Caki2 (cell line): ENCODE measurements at places on chromosomes 7 and 10.

- no peak for DNase-seq
Observed at GRCh38 chr7:113207931-113208330, 89.6 kb upstream of the SMIM30 start.

DNA sequence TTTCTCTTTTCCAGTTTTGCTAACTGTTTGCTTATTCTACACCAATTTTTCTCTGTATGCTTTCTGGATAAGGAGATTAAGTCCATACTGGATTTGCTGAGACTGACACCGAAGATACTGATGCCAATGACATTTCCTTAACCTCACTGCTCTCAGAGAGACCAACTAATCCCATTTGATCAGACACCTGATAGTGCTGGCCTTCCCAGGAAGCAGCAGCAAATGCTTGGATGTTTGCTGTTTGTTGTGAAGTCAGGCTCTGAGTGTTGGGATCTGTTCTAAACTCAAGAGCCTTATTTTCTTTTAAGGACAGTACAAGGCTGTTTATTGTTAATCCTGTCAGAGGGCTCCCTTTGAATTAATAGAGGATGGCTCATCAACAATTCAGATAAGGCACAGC lies 143.3 kb downstream of the ANK3 start:
- no peak for DNase-seq

DNA sequence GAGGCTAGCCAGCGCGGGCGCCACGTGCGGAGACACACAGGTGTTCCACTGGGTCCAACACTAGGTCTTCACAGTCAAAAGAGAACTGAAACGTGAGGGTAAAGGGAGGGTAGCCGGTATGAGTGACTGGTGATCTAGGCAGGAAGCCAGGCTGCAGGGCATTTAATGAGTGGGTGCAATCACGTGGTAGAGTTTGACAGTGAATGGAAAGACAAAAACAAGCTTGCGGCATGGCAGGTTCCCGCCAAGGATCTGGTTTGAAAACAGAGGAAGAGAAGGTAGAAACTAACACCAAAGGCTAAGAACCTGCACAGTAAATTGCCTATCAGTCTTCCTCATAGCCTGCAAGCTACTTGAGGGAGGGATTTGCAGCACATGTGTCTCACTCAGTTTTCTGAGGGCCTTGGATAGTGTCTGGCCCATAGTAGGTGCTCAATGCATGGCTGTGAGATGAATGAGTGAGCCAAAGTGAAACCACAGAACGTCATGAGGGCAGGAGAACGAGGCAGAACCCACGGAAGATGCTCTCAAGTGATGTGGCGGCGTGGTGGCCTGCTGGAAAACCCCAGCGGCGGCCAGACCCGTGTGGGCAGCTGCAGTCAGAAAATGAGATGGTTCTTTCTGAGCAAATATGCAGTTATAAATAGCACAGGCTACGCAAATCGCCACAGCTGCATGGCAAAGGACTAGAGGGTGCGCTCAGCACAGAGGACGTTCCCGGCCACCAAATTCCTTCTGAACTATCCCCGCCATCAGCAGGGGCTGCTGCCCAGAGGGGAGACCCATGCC lies 183.6 kb upstream of the NFE2L3 start:
- DNase-seq, result no peak

DNA sequence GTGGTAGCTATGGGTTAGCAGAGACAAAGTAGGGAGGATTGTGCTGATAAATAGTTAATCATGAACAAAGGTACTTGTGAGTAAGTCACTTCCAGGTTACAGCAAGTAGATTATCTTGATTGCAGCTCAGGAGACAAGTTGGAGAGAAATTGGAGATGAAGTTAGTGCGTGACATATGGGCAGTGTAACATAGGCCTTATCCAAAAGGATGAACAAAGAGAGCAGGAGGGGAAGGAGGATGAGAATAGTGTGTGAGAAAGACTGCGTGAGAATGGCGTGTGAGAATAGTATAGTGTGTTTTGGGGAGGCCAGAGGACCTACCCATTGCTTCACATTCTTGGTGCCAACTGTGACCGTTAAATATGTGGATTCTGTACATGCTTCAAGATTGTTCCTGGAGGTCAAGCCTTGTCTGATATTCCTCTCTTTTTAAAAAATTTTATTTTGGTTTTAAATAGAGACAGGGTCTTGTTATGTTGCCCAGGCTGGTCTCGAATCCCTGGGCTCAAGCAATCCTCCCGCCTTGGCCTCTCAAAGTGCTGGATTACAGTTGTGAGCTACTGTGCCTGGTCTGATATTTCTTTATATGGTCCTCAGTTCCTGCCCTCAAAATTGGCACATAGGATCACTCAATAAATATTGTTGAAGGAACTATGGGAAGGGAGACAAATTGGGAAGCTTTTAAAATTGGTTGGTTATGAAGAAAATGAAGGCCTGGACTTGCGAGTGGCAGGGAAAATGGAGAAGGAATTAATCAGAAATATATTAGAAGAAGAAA lies 3.2 kb downstream of the VCL start:
- no peak for DNase-seq

- DNase-seq, result peak; percentile 46
Observed at GRCh38 chr10:69800109-69800508, 1.6 kb upstream of the COL13A1 start.

GRCh38 chr7:136074843-136075242 lies 97.7 kb upstream of the MTPN start:
- no peak for DNase-seq

GRCh38 chr10:99123336-99123735 lies 112.3 kb downstream of the HPSE2 start:
- DNase-seq, result no peak

DNA sequence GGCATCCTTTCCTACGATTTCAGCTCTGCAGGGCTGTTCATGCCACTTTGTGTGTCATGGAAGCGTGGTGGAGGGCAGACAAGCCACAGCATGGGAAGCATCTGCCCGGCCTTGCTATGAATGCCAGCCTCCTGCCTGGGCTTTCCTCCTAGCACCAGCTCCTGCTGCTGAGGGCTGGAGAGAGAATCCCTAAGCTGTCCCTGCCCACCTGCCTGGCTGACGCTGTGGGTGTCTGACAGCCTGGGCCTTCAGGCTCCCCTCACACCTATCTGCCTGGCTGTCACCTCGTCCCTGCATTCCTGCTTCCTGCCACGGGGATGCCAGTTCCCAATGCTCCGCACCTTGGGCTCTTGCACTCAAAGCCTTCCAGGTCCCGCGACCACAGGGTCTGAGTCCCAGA lies 606.5 kb upstream of the MGMT start:
- no peak for DNase-seq

GRCh38 chr7:27652518-27652917 lies 10.2 kb downstream of the HIBADH start:
- DNase-seq, result no peak

GRCh38 chr7:93279541-93279940 lies 47.4 kb downstream of the VPS50 start:
- DNase-seq, result no peak

GRCh38 chr10:88642209-88642608 lies 22.0 kb upstream of the LIPF start:
- no peak for DNase-seq

GRCh38 chr10:14084875-14085274 lies 245.8 kb downstream of the FRMD4A start:
- peak; percentile 98 for DNase-seq

DNA sequence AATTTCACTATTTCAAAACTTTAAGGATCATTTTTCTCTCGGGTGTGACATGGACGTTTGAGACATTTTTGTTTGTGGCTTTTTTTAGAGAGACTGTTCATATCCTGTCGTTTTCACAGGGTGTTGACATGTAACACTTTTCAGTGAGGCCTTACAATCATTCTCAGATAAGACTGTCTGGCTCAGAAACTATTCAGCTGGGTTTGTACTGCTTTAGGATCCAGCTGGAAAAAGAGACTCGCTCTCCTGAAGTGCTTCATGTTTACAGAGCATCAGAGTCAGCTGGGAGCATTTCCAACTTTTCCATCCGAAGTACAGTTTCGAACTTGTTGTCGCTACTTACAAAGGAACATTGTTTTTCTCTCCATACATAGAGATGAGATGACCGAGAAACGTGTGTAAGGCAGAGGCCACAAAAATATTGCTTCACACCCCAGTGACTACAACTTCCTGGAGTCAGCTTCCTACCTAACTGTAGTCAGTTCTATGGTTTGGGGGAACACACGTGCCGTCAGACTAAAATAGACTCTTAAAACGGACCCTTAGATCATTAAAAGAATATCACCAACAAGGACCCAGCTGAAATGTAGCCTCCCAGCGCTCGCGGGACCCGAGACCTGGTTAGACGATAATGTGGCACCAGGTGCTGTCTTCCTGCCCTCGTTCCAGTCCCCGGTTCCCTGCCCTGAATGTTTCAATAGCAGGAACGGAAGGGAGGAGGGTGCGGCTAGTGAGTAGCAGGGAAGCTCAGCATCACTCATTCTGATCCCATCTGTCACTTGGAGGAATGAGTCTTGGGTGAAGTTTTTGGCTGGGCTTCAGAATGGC lies 78.0 kb downstream of the MKI67 start:
- no peak for DNase-seq
